ENCODE measurements at places on chromosomes 13 and 19. TPM values are rescaled to one million over a fixed set of nuclear protein-coding genes. Genes with fewer than 3 reads are reported as not detected.

DNA sequence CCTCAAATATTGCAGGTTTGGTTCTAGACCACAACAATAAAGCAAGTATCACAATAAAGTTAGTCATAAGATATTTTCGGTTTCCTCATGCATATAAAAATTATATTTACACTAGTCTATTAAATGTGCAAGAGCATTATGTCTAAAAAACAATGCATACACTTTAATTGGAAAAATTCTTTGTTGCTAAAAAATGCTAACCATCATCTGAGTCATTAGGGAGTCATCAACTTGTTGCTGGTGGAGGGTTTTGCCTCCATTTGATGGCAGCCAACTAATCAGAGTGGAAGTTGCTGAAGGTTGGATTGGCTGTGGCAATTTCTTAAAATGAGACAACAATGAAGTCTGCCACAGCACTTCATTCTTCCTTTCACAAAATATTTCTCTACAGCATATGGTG is 422.3 kb upstream of the GPC6 start:
- peaks cover 9% of the 10 kb centered on the region for H3K27me3 ChIP-seq
- DNase-seq: no peak
- H3K4me3 ChIP-seq: no peak overlapping the region
- H3K4me1 ChIP-seq: peaks cover 15% of the 10 kb centered on the region
- no peak overlapping the region for H3K27ac ChIP-seq

EFNA2 gene
- total RNA-seq: 3.8 TPM

GARIN5A gene
- total RNA-seq: 1.8 TPM

DNA sequence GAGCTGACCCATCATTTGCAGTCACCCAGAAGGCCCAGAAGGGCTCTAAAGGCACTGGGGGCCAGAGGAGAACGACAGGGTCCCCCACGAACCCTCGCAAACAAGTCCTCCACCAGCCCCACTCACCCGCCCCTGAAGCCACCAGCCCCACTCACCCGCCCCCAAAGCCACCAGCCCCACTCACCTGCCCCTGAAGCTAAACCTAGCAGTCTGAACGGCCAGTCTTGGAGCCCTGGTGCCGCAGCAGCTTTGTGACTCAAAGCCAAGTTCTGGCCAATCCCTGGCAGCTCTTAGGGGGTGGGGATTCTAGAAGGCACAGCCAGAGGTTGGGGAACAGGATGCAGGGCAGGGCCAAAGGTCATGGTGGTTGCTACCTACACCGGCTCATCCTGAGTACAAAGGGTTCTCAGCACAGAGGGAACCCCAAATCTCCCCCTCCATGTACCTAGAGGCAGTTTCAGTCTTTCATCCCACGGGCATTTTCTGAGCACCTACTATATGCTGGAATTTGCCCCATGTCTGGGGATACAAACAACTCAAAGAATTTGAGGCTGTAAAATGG is at the start of gene IQCN:
Gene IQCN (minus strand): TSS at position 234 of the 562 bp plus-strand sequence. CDS start 4,974 bp downstream, outside the sequence.
- H3K27me3 ChIP-seq: no peaks in the 10 kb centered on the region
- peak within 1 kb of the TSS; percentile 89 for H3K27ac ChIP-seq
- peak within 1 kb of the TSS; percentile 40 for H3K4me3 ChIP-seq
- H3K4me1 ChIP-seq: peaks cover 49% of the 10 kb centered on the region
- peaks cover 8% of the 10 kb centered on the region for H3K36me3 ChIP-seq

DNA sequence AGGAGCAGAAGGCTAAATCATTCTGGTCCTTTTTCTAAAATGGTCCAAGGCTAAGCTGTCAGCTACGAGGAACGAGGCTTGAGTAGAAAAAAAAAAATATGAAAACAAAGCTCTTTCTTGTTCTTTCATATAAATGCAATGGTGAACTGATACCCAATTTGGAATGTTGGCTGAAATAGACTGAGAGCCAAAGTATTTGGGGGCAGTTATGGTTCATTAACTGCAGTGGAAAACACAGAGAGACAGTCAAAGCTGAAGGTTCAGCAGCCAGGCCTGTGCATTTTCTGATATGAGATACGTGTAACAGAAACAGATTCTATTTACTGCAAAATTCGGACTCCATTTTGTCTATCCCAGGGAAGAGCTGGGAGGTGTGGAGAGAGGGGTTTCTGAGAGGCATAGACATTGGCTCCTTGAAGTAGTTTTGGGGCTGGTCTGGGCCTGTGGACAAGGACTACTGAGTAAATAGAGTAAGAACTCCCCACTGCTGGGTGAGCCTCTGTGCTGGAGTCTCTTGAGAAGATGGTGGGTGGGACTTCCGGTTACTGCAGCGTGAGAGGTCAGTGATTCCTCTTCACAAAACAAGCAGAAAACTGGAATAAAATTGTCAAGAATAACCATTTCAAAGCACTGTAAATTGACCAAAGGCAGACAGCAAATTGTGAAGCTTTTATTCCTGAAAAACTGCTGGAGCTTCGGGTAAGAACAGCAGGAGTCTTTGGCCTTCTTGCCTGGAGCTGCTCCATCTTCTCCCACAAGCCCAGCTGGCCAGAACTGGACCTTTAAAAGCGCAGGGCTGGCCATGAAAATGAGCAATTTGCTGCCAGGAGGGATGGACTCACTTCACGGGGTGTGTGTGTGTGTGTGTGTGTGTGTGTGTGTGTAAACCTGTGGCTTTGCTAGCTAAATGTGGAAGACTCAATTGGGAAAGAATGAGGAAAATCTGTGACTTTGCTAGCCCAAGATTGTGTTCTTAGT is 43.1 kb upstream of the CNMD start:
- H3K4me1 ChIP-seq: no peaks in the 10 kb centered on the region
- no peaks in the 10 kb centered on the region for H3K27me3 ChIP-seq

DNA sequence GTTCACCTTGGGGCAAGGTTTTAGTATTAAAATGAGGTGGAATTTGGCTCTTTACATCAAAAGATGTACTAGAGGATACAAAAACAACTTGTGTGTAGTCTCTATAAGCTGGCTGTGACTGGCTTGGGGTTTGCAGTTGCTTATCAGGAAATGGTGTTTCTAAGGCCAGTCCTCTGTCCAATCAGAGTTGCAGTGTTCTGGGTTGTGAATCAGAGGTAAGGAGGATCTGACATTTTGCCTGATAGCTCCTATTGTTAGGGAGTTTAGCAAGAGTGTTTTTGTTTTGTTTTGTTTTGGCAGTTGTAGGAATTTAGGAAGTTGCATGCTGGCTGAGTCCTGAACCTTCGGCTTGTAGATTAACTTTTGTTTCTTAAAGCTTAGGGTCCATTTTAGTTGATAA is 20.1 kb upstream of the ESD start:
- peaks cover 23% of the 10 kb centered on the region for H3K27me3 ChIP-seq
- H3K36me3 ChIP-seq: no peaks in the 10 kb centered on the region
- no peaks in the 10 kb centered on the region for H3K4me1 ChIP-seq
- no peak overlapping the region for H3K27ac ChIP-seq

GRCh38 chr19:8238251-8238650 is 29.1 kb downstream of the CERS4 start:
- H3K27ac ChIP-seq: no peak overlapping the region
- no peak overlapping the region for H3K4me3 ChIP-seq
- DNase-seq: no peak
- peaks cover 19% of the 10 kb centered on the region for H3K4me1 ChIP-seq
- no peaks in the 10 kb centered on the region for H3K27me3 ChIP-seq

DNA sequence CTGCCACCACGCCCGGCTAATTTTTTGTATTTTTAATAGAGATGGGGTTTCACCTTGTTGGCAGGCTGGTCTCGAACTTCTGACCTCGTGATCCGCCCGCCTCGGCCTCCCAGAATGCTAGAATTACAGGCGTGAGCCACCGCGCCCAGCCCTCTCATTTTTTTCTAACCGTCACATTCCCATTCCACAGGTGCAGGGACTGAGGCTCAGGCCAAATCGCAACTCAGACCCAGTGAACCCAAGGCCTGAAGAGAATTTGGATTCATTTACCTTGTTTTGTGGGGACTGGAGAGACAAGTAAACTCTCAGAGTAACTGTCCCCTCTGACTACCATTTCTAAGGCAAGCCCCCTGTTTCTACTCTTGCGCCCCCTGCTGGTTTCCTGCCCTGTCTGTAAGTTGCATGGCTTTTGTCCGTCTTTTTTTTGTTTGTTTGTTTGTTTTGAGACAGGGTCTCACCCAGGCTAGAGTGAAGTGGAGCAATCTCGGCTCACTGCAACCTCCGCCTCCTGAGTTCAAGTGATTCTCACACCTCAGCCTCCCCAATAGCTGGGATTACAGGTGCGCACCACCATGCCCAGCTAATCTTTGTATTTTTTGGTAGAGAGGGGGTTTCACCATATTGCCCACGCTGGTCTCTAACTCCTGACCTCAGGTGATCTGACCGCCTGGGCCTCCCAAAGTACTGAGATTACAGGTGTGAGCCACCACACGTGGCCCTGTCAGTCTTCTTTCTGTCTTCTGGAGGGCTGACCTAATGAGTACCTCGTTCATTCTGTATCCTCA is 2.3 kb upstream of the STRN4 start:
- peak overlapping the region; percentile 56 for H3K27ac ChIP-seq
- no peak for DNase-seq
- peaks cover 16% of the 10 kb centered on the region for H3K4me1 ChIP-seq
- peaks cover 7% of the 10 kb centered on the region for H3K36me3 ChIP-seq

- no peaks in the 10 kb centered on the region for H3K27me3 ChIP-seq
- no peak overlapping the region for H3K27ac ChIP-seq
- DNase-seq: no peak
- H3K4me3 ChIP-seq: no peak overlapping the region
- no peaks in the 10 kb centered on the region for H3K36me3 ChIP-seq
Measured at GRCh38 chr13:92313382-92313781, 913.2 kb upstream of the GPC6 start.

DNA sequence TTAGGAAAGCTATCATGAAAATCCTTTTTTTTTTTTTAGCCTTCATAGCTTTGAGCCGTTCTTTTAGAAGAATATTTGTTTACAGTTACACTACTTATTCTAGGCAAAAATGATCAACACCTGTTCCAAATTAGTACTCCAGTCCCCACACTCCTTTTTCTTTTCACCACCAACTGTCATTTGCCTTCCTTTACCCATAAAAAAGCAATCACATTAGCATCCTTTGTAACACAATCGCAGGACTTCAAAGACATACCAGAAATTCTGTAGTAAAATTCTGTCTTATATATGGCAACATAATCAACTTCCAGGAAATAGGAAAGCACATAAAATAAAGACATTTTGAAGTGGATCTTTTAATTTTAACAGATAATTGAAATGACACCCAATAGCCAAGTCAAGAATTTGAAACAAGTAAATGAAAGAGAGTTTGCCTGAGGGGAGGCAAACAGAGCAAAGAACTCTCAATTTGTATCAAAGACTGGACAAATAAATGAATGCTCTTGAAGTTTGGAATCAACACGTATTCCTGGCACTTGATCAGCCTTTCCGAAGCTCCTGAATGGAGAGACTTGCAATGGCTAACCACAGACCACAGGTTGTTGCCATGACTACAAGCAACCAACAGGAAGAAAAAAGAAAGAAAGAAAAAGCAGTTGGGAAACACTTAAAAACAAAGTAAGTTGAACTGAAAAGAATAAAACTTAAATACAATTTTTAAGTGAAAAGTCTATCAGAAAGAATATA is 206.8 kb downstream of the PCDH9 start:
- peaks cover 12% of the 10 kb centered on the region for H3K4me1 ChIP-seq
- no peak for DNase-seq
- no peaks in the 10 kb centered on the region for H3K27me3 ChIP-seq
- no peak overlapping the region for H3K4me3 ChIP-seq

DNA sequence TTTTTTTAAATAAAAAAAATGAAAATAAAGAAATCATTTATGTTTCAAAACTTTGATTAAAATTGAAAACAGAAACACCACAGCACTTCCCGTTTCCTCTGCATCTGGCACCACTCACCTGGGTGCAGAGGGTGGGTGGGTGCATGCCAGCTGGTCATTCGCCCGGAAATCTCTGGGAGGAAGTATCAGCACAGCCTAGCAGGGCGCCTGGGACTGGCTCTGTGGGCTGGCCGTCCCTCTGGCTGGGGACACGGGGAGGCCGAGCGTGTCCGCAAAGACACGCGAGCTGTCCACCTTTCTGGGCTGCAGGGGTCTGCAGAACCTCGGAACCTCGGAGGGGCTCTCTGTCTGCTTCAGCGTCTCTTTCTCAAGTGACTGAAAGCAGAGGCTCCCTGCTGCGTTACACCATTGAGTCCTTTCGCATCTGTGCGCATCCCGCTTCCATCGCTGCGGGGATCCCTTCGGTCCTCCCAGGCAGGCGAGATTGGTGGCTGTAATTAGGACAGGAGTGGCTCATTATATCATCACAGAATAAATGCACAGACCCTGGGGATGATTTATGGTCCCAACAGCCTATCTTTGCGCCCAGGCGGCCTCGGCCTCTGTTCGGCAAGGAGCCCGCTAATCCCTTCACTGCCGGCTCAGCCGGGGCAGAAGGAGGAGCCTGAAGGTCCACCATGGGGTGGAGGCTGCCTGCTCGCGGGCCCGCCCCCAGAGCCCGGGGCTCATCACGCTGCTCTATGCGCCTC is 17.2 kb downstream of the CRTC1 start:
- H3K36me3 ChIP-seq: no peaks in the 10 kb centered on the region
- no peak overlapping the region for H3K27ac ChIP-seq
- H3K4me3 ChIP-seq: peak overlapping the region; percentile 59
- H3K4me1 ChIP-seq: peaks cover 18% of the 10 kb centered on the region
- no peaks in the 10 kb centered on the region for H3K27me3 ChIP-seq

GRCh38 chr19:18478545-18479311 is 40.8 kb upstream of the ISYNA1 start:
- H3K4me3 ChIP-seq: no peak overlapping the region
- peak overlapping the region; percentile 93 for H3K27ac ChIP-seq
- DNase-seq: no peak

- no peaks in the 10 kb centered on the region for H3K27me3 ChIP-seq
- peaks cover 2% of the 10 kb centered on the region for H3K36me3 ChIP-seq
- H3K4me3 ChIP-seq: no peak overlapping the region
- no peak overlapping the region for H3K27ac ChIP-seq
- no peak for DNase-seq
Measured at GRCh38 chr13:21948769-21949474, 278.0 kb downstream of the FGF9 start.

ZNF575 gene
- 6.9 TPM for total RNA-seq

LMTK3 gene
- 0.39 TPM for total RNA-seq

GRCh38 chr13:65889368-65889767 is 1340.8 kb downstream of the PCDH9 start:
- no peak overlapping the region for H3K4me3 ChIP-seq
- no peaks in the 10 kb centered on the region for H3K27me3 ChIP-seq
- DNase-seq: no peak
- no peak overlapping the region for H3K27ac ChIP-seq
- peaks cover 5% of the 10 kb centered on the region for H3K4me1 ChIP-seq

DNA sequence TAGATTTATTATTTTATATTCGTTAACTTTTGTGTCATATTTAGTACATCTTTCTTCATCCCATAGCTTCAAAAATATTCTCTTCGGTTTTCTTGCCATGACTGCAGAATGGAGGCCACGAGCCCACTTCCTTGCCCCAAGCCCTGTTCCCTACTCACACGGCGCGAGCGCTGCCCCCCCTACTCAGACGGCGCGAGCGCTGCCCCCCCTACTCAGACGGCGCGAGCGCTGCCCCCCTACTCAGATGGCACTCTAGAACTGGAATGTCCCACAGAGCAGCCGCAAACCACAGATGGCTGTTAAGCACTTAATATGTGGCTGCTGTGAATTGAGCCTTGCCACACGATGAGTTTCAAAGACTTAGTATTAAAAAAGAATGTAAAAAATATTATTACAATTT is 102.2 kb upstream of the PEG3 start:
- no peaks in the 10 kb centered on the region for H3K4me1 ChIP-seq
- H3K4me3 ChIP-seq: no peak overlapping the region
- peak; percentile 93 for DNase-seq
- no peaks in the 10 kb centered on the region for H3K36me3 ChIP-seq

GRCh38 chr19:56118666-56119581 is 2.2 kb downstream of the ZNF787 start:
- no peak overlapping the region for H3K27ac ChIP-seq
- H3K4me1 ChIP-seq: peaks cover 26% of the 10 kb centered on the region
- no peak for DNase-seq
- no peaks in the 10 kb centered on the region for H3K27me3 ChIP-seq
- no peaks in the 10 kb centered on the region for H3K36me3 ChIP-seq

ISOC2 gene
- 39.8 TPM for total RNA-seq

Data from osteocyte (in vitro differentiated cells).